ENCODE measurements at places on chromosomes 16 and 17.
A peak's percentile ranks its signal among the peaks of the same experiment; 100 is the strongest.

- no peak for DNase-seq
Measured at GRCh38 chr17:42285346-42286050, 2.8 kb upstream of the STAT5A start.

- no peak for DNase-seq
Measured at GRCh38 chr17:79942011-79942405, 93.7 kb downstream of the TBC1D16 start.

DNA sequence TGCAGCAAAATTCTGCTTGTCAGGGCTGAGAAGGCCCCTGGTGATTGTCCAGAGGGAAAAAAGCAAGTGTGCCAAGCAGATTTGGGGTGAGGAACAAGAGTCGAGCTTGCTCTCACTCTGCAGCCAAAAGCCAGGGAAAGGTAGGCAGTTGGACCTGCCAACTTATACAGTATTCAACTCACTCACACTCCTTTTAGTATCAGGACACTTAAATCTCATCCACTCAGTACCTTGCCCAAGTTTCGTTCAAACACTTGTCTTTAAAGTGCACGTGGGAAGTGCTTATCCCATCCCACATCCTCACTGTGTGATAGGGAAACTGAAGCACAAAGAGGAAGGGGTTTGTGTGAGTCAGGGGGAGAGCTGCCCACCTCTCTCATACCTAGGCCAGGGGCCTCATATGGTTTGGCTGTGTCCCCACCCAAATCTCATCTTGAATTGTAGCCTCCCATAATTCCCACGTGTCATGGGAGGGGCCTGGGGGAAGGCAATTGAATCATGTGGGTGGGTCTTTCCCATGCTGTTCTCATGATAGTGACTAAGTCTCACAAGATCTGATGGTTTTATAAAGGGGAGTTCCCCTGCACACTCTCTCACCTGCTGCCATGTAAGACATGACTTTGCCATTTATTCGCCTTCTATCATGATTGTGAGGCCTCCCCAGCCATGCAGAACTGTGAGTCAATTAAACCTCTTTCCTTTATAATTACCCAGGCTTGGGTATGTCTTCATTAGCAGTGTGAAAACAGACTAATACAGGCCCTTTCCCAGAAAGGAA, 25.6 kb upstream of the CES5A start:
- no peak for DNase-seq

GRCh38 chr17:33750943-33751701, 458.0 kb upstream of the ASIC2 start:
- DNase-seq: peak; percentile 30

GRCh38 chr17:58492238-58493121, 4.3 kb upstream of the HSF5 start:
- no peak for DNase-seq

DNA sequence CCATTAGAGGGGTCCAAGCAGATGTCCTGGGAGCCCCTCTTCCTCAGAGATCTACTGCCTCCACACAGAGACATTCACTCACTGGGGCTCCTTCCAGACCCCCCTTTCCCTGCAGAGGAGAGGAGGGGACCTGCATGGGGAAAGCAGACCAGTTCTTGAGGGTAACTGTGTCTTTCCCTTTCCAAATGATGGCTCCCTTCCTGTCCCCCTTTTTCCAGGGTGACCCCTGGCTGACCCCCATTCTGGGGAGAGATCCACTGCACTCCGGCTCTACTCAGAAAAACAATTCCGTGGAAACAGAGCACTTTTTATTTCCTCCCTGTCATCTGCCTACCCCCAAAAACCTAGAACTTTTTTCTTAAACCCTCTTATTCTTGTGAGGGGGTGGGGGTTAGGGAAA, 6.4 kb downstream of the CACNA1G start:
- DNase-seq: no peak

DNA sequence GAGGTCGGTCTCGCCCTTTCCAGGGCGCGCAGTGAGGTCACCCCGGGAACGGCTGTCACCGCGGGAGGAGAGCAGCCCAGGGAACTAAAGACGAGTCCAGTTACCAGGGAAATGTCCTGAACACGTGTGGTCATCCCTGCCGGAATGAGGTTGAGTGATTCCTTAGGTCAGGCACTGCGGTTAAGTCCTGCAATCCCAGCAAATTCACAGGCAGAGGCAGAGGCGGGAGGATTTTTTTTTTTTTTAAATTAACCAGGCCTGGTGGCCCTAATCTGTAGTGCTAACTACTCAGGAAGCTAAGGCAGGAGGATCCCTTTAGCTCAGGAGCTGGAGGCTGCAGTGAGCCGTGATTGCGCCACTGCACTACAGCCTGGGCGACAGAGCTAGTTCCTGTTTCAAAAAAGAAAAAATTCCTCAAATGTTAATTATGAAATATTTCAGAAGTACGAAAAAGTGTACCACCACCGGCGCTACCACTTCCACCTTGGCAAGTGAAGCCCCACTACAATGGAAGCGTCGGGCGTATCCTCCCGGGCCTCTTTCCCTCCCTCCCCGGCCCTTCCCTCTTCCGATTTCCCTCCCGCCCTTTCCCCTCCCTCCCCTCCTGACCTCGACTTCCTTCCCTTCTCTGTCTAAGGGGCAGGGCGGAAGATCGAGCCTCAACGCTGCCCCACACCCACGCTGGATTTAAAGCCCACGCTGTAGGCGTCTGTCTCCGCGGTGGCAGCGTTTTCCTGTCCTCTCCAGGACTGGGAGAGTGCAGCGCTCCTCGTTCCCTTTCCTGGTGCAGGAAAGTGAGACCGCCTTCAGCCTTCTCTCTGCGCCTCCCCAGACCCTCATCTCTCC, 27.3 kb downstream of the SLFN11 start:
- DNase-seq: no peak

GRCh38 chr17:59105852-59106462, 723 bp downstream of the TRIM37 start:
- DNase-seq: peak; percentile 53

GRCh38 chr16:49335828-49336227, 37.8 kb upstream of the C16orf78 start:
- DNase-seq: no peak

- DNase-seq: no peak
Measured at GRCh38 chr17:51721730-51722129, 436.8 kb downstream of the CA10 start.

- DNase-seq: no peak
Measured at GRCh38 chr17:2792366-2793169, 3.7 kb upstream of the RAP1GAP2 start.

- no peak for DNase-seq
Measured at GRCh38 chr17:59572301-59572924, 7.0 kb downstream of the DHX40 start.

GRCh38 chr16:84327926-84328505, 33.3 kb downstream of the WFDC1 start:
- no peak for DNase-seq

- DNase-seq: no peak
Measured at GRCh38 chr17:4559139-4559791, 1.1 kb downstream of the GGT6 start.

GRCh38 chr16:14548933-14549788, 80.9 kb downstream of the PARN start:
- no peak for DNase-seq

DNA sequence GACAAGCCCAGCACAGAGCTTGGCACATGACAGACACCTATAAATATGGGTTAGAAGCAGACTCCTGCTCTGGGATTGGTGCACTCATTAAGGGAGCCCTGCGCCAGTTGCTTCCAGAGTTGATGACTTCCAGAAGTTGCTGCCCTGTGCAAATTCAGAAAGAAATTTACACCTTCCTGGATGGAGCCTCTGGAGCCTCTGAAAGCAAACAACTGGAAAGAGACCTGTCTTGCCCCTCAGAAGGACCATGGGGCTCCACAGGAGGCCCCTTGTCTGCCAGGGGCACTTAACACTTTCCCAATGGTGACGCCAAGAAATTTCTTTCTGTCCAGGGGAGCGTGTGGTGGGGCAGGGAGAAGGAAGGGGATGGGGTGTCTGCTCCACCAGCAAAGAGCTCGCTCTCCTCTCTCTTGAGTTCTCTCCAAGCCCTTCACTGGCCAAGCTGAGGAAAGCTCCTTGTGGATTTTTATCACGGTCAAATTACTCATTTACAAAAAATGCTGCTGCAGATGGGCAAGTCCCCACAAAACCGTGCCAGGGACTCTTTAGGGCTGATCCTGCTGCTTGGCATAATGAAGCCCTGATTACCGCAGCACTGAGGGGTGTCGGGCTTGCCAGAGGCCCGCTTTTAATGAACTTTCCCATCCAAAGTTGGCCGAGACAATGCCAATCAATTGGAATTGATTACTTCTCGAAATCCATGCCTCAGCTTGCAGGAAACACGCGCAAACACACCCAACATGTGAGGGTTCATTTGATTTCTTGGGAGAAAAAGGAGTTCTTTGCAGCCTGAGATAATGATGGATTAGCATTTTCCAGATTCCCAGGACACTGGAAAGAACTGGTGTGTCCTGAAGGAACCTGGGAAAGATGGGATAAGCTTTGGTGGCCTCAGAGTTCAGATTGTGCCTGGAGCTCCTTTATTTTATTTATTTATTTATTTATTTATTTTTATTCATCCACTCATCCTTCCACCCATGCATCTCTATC, 583.6 kb upstream of the CDH5 start:
- no peak for DNase-seq

GRCh38 chr17:44362459-44362948, 1.1 kb downstream of the FAM171A2 start:
- no peak for DNase-seq

GRCh38 chr16:67975321-67976105, 4.8 kb downstream of the DPEP3 start:
- DNase-seq: no peak

Data from stimulated activated CD4-positive, alpha-beta T cell treated with anti-CD3 and anti-CD28 coated beads, Interleukin-15, amount 100 ng/mL, for 1 hour (primary cell).